ENCODE measurements at places on chromosomes 7 and 10.
A peak's percentile ranks its signal among the peaks of the same experiment; 100 is the strongest.

GRCh38 chr10:23293145-23293724, 51.4 kb downstream of the C10orf67 start:
- H3K27me3 ChIP-seq = peaks cover 20% of the 10 kb centered on the region
- peak; percentile 45 for DNase-seq
- H3K4me1 ChIP-seq = no peaks in the 10 kb centered on the region
- no peak overlapping the region for H3K4me3 ChIP-seq

- no peak for DNase-seq
- H3K27ac ChIP-seq = no peak overlapping the region
- H3K4me3 ChIP-seq = no peak overlapping the region
- H3K27me3 ChIP-seq = no peaks in the 10 kb centered on the region
- peaks cover 7% of the 10 kb centered on the region for H3K4me1 ChIP-seq
These were observed 61.6 kb downstream of the CLEC2L start for GRCh38 chr7:139585042-139585441.

GRCh38 chr7:7479275-7479805, 56.3 kb downstream of the COL28A1 start:
- H3K27ac ChIP-seq = no peak overlapping the region
- no peaks in the 10 kb centered on the region for H3K36me3 ChIP-seq
- H3K27me3 ChIP-seq = no peaks in the 10 kb centered on the region

DNA sequence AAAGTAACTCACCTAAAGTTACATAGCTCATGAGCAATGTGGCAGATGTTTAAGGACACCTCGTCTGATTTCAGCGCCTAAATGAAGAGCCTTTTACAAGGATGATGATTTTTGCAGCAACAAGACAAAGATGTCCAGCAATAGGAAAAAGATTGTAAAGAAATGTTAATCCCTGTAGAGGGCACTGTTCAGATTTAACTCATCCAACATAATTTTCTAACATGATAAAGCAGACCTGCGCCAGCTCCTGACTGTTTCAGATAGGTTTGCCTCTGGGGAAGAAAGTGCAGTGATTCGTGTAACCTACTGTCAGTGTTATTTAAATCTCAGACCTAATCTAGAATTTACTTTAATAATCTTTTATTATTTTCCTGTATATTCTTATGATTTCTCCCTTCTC, 595.2 kb downstream of the AUTS2 start:
- H3K36me3 ChIP-seq = no peaks in the 10 kb centered on the region
- no peak overlapping the region for H3K27ac ChIP-seq
- DNase-seq = no peak
- no peaks in the 10 kb centered on the region for H3K4me1 ChIP-seq
- H3K27me3 ChIP-seq = no peaks in the 10 kb centered on the region

GRCh38 chr7:149719050-149719899, 54.1 kb downstream of the ZNF467 start:
- H3K4me3 ChIP-seq = no peak overlapping the region
- peaks cover 3% of the 10 kb centered on the region for H3K36me3 ChIP-seq
- no peak for DNase-seq
- H3K27ac ChIP-seq = no peak overlapping the region
- H3K4me1 ChIP-seq = peaks cover 38% of the 10 kb centered on the region

DNA sequence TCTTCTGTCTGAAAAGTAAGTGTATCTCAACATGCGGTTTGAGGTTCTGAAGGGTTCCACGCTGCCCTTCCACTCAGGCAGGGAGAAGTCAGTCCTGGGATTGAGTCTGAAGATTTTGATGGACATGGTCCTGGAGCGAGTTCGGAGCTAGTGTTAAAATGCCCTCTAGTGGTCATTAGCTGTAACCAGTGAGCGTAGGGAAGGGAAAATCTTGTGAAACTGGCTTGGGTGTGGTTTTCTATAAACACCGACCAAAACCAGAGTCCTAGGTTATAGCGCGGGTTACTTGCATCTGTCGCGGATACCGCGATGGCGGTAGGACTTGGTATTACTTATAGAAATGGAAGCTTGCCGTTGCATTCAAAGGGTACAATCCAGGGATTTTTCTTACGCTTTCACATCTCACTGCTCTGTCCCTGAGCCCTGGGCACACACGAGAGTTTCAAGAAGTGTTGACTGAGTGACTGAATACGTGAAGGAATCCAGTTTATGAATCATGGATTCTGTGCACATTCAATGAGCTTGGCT, 348.2 kb upstream of the C7orf33 start:
- H3K27ac ChIP-seq = no peak overlapping the region
- peaks cover 29% of the 10 kb centered on the region for H3K27me3 ChIP-seq
- no peaks in the 10 kb centered on the region for H3K4me1 ChIP-seq
- no peaks in the 10 kb centered on the region for H3K36me3 ChIP-seq
- DNase-seq = no peak

DNA sequence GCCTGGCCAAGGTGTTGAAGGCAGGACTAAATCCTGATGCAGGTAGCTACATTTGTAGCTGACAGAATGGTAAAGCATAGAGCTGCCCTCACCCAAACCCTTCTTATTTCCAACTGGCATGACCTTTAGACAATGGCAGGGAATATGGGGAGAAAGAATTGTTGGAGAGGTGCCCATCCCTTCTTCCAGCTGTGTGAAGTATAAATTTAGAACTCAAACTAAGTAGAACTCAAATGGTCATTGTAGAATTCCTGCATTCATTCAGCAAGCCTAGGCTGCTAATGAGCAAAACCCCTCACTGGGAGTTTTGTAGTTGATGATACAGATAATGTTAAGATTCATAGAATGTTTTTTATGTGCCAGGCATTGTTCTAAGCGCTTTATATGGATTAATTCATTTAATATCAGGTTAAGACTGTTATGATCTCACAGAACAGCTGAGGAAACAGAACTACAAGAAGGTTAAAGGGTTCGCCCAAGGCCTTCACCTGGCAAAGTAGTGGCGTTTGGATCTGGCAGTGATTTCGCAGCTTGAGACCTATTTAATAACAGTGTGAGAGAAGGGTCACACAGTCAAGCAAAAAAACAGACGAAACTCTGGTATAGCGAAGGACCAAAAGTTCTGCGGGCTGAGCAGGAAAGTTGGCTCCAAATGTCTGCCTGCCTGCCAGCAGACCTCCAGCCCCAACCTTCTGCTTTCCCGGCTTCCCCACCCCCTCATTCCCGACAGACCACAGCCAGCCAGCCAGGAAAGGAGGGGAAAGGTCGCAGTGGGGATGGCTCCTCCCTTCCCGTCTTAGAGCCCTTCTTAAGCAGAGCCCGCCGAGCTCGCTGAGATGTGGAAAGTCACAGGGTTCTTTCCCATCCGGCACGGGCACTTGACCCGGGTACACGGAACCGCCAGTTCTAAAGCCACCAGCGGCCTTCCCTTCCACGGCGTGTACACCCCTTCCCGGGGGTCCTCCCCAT, 1.6 kb upstream of the HILPDA start:
- peaks cover 76% of the 10 kb centered on the region for H3K4me1 ChIP-seq
- H3K4me3 ChIP-seq = peak overlapping the region; percentile 39
- peaks cover 11% of the 10 kb centered on the region for H3K27me3 ChIP-seq
- no peak for DNase-seq
- H3K36me3 ChIP-seq = peaks cover 30% of the 10 kb centered on the region

GRCh38 chr7:96598421-96598820, 111.2 kb downstream of the SEM1 start:
- no peak overlapping the region for H3K4me3 ChIP-seq
- H3K27me3 ChIP-seq = peaks cover 12% of the 10 kb centered on the region
- H3K36me3 ChIP-seq = no peaks in the 10 kb centered on the region
- DNase-seq = no peak
- no peaks in the 10 kb centered on the region for H3K4me1 ChIP-seq
- no peak overlapping the region for H3K27ac ChIP-seq

DNA sequence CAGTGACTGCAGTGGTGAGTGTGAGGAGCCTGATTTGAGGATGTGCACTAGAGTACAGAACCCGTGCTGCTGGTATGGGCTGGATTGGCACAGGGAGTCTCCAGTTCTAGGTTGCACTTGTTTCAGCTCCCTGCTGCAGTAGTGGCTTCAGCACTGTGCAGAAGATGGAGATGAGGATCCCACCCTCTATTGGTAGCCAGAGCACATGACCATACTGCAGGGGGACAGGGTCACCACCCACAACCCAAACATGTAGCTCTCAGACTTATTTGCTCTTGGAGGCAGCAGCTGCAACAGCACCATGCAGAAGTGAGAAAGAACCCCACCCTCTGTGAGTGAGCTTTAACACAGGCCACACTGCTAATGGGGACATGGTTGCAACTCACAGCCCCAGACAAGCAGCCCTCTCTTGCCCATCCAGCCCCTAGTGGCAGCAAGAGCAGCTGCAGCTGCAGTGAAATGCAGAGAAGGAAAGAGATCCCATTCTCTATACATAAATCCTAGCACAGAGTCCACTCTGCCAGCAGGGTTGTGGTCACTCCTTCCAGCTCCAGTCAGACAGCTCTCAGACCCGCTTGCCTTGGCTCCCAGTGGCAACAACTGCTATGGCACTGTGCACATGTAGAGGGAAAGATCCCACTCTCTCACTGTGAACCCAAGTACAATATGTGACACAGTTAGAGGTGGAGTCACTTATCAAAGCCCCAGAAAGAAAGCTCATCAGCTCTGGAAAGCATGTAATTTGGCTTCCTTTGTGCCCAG, 51.4 kb upstream of the SCIN start:
- peaks cover 4% of the 10 kb centered on the region for H3K27me3 ChIP-seq
- H3K4me3 ChIP-seq = no peak overlapping the region
- H3K4me1 ChIP-seq = no peaks in the 10 kb centered on the region
- no peaks in the 10 kb centered on the region for H3K36me3 ChIP-seq
- DNase-seq = no peak

DNA sequence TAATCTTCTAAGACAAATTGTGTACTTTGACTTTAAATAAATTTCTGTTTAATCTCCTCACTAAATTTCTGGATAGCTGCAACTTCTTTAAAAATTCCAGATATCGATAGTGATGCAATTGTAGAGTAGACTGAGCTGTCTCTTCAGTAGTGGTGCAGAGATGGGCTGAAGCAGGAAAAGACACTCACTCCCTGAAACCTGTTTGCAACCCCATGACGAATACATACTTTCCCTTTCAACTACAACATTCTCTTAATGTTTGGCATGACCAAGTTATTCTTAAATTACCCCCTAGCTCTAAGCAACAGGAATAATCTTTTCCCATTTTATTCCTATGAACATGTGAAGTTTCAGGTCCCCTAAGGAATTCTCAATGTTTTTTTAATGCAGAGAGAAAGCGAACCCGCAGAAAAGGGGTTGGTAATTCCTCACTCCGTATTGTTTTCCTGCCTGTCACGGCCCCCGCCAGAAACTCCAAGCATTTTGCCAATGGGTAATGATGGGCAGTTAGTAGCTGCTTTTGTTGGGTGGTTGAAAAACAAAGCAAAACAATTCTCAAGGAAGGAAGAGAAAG, 1.3 kb downstream of the THSD7A start:
- peaks cover 44% of the 10 kb centered on the region for H3K27me3 ChIP-seq
- H3K36me3 ChIP-seq = no peaks in the 10 kb centered on the region
- peak overlapping the region; percentile 3 for H3K4me3 ChIP-seq
- H3K4me1 ChIP-seq = peaks cover 11% of the 10 kb centered on the region
- DNase-seq = no peak
- H3K27ac ChIP-seq = no peak overlapping the region

GRCh38 chr7:138785587-138786437, 12.0 kb upstream of the TMEM213 start:
- DNase-seq = no peak
- H3K4me1 ChIP-seq = no peaks in the 10 kb centered on the region
- no peaks in the 10 kb centered on the region for H3K27me3 ChIP-seq

DNA sequence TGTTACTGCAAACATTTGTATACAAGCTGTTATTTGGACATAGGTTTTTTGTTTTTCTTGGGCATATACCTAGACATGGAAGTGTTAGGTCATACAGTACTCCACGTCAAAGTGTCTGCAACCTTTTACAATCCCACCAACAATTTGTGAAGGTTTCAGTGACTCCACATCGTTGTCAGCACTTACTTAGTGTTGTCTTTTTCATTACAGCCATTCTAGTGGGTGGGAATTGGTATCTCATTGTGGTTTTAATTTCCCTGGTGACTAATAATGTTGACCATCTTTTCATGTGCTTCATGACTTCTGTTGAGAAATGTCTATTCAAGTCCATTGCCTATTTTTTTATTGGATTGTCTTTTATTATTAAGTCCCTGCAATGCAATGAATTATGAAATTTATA, 95.0 kb downstream of the UBE3C start:
- H3K4me1 ChIP-seq = no peaks in the 10 kb centered on the region
- no peak overlapping the region for H3K27ac ChIP-seq
- no peak for DNase-seq
- H3K4me3 ChIP-seq = no peak overlapping the region

DNA sequence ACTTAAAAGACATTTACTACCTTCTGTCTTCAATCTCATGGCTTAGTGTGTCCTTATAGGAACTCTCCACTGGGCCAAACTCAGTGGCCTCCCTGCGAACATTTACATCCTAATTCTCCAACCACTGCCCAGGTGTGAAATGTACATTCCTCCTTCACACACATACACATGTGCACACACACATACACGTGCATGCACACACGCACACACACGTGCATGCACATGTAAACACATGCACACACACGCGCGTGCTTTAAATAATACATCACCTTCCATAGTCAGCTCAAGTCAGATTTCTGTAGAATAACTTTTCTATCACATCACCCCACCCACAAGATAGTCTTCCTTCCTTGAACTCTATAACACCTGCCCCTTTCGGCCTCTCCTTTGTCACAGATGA, 216.5 kb downstream of the TMEM178B start:
- H3K4me3 ChIP-seq = no peak overlapping the region
- peaks cover 6% of the 10 kb centered on the region for H3K27me3 ChIP-seq
- DNase-seq = no peak
- H3K36me3 ChIP-seq = no peaks in the 10 kb centered on the region
- no peaks in the 10 kb centered on the region for H3K4me1 ChIP-seq
- no peak overlapping the region for H3K27ac ChIP-seq

DNA sequence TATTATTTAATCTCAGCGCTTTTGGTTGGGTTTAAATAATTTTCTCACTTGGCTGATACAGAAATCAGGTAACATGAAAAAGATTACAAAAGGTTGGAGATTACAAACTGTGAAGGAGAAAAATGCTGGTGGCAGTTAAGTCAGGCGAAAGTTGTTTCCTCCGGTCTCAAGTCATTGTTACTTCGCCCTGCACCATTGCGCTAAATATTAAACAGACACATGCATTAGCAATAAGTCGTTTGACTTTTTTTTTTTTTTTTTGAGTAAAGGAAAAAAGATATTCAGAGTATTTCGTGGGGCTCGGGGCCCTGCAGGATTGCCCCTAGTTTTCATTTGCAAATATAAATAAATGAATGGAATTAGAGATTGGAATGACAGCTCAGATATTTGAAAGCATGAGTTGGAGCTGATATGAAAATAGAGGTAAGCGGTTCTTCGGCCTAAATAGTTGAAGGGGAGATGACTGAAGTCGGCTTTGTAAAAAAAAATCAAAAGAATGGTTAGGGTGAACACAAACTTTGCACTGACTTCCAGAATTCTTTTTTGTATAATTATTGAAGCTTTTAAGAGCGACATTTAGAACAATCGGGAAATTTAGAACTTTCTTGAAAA, 914 bp downstream of the SDHAF3 start:
- peaks cover 28% of the 10 kb centered on the region for H3K36me3 ChIP-seq
- DNase-seq = no peak
- H3K4me3 ChIP-seq = peak overlapping the region; percentile 97
- H3K27ac ChIP-seq = peak overlapping the region; percentile 95
- H3K27me3 ChIP-seq = no peaks in the 10 kb centered on the region

- no peak for DNase-seq
- no peak overlapping the region for H3K4me3 ChIP-seq
- H3K4me1 ChIP-seq = no peaks in the 10 kb centered on the region
- no peak overlapping the region for H3K27ac ChIP-seq
- no peaks in the 10 kb centered on the region for H3K36me3 ChIP-seq
- H3K27me3 ChIP-seq = peaks cover 2% of the 10 kb centered on the region
These were observed 13.0 kb downstream of the SCART1 start for GRCh38 chr10:133466683-133467275.

GRCh38 chr7:24965831-24966708, 13.9 kb downstream of the OSBPL3 start:
- DNase-seq = peak; percentile 51
- no peaks in the 10 kb centered on the region for H3K27me3 ChIP-seq
- peaks cover 9% of the 10 kb centered on the region for H3K36me3 ChIP-seq
- H3K4me1 ChIP-seq = peaks cover 89% of the 10 kb centered on the region
